ENCODE measurements at places on chromosomes 7 and 10. TPM values are rescaled to one million over a fixed set of nuclear protein-coding genes. Genes with fewer than 3 reads are reported as not detected.
A peak's percentile ranks its signal among the peaks of the same experiment; 100 is the strongest.

DNA sequence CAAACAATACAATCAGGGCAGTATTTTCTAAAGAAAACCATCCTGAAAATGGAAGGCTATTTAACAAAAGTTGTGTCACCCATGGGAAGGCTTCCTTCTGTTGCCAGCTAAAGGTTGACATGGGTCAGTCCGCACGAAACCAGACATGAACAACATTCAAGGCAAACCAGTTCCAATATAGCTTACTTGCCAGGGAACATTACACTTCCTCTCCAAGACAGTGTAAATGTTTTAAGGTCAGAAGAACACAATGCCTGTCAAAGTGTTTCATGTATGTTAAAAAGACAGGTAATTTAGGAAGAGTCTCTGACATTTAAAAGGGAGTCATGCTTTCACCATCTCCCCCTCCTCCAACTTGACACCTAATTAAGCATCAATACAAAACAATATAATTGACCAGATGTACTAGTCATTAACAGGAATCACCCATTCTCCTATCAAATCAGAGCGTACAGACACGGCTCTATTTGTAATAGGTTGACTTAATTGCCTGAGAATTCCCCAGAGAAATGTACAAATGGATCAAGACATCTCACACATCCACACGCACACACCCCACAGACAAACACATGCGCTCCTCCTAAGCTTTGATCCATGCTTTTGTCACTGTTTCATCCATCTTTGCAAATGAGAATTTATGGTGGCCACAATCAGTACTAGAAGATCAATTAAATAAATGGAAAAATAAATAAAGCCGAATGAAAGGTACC is 69.5 kb downstream of the CACNA2D1 start:
- DNase-seq = peak; percentile 64

DNA sequence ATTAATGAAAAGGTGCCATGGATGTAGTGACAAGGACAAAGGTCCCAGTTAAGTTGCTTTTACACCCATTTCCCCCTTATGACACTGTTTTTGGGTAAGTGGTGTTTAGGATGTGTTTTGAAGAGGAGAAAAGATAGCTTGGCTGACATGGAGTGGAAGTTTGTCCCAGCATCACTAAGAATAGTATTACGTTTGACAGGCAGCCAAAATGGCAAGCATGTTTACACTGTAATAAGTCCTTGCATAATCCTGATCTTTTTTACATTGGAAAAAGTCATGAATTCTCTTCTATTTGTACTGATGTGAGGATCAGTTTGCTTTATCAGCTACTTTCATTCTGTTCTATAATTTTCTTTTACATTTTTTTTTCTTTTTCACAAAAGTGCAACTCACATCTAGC is 137.8 kb downstream of the CHRM2 start:
- peak; percentile 82 for DNase-seq

SLC26A3 gene
- polyA plus RNA-seq = 1.4 TPM

MRPS24 gene
- 97.7 TPM for polyA plus RNA-seq

DNA sequence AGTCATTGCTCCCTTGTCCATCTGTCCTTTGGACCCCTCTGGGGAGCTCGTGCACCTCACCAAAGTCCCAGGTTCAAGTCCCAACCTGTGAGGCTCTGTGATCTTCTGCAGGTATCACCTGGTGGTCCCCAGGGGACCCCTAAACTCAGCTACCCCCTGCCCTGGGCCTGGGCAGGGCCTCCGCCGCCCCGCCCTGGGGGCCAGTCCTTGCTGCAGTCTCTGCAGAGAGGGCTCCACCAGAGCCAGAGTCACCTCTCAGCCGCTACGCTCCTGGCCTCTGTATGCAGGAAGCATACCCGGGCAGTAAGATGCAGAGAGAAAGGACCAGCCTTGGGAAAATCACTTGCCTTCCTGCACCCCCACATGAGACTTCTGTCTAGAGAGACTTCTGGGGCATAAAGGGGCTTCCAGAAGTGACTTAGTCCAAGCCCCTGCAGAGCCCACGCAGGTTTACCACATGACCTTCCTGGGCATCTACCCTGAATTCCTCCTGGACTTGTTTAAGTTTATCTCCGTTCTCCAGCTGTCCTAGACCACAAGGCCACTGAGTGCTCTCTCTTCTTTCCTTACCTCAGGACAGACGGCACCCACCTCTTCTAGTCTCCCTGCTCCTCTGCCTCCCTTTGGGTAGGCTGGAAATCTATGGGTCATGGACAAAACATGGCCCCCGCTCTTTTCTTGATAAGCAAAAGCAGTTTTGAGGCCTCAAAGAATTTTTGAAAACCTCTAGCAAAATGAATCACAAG is 21.2 kb downstream of the CALML5 start:
- no peak for DNase-seq

DNA sequence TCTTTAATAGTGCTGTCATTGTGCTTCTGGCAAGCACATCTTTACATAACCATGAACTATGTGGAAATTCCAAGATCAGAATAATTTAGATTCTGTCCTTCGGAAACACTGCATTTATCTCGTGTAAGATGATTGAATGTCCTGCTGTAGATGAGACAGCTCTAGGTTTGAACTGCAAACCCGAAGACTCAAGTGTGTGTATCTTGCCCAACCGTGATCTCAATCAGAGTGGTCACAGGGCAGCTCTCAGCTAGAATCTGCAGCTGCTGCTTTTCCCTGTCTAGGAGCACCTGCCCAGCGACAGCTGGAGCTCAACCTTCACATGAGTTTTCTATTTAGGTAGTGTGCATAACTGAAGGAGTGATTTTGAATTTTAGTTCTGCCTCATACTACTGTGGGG is 17.5 kb upstream of the KIF20B start:
- DNase-seq = peak; percentile 73

GRCh38 chr10:119308551-119309422 is 101.4 kb downstream of the GRK5 start:
- DNase-seq = no peak

GRCh38 chr7:36723951-36724664 is at the start of gene AOAH:
TSS of gene AOAH (minus strand) at chr7:36724494. CDS start at chr7:36724148, 346 bp downstream.
- peak; percentile 68 for DNase-seq

SLC16A9 gene
- 9.4 TPM for polyA plus RNA-seq

CCZ1 gene
- polyA plus RNA-seq = 55.1 TPM

DNA sequence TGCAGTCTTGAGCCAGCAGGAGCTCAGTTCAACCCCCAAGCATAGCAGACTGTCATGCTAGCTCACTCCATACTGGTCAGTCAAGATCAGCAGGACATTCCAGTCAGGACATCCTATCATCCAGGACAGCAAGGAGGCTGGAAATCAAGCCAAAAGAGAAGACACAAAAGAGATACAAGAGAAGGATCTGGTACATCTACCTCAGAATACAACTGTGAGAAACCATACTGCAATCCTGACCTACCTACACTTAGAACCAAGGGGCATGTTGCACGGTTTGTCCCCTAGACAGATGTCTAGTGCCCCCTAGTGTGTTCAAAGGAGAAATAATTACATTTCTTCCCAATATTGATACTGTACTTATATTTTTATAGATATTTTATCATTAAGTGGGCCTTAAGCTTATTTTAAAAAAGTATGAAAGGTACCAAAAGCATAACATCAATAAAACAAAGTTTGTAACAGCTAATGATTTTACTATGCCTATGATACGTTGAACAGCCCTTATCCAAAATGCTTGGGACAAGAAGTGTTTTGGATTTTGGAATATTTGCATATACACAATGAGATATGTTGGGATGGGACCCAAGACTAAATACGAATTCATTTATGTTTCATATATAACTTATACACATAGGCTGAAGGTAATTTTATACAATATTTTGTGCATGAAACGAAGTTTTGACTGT is 26.7 kb downstream of the ERCC6 start:
- peak; percentile 16 for DNase-seq

GRCh38 chr7:75854233-75854632 is 24.6 kb upstream of the RHBDD2 start:
- no peak for DNase-seq

DNAH11 gene
- 0.82 TPM for polyA plus RNA-seq

GRCh38 chr7:143318661-143319060 is 2.8 kb downstream of the CLCN1 start:
- peak; percentile 30 for DNase-seq

DNA sequence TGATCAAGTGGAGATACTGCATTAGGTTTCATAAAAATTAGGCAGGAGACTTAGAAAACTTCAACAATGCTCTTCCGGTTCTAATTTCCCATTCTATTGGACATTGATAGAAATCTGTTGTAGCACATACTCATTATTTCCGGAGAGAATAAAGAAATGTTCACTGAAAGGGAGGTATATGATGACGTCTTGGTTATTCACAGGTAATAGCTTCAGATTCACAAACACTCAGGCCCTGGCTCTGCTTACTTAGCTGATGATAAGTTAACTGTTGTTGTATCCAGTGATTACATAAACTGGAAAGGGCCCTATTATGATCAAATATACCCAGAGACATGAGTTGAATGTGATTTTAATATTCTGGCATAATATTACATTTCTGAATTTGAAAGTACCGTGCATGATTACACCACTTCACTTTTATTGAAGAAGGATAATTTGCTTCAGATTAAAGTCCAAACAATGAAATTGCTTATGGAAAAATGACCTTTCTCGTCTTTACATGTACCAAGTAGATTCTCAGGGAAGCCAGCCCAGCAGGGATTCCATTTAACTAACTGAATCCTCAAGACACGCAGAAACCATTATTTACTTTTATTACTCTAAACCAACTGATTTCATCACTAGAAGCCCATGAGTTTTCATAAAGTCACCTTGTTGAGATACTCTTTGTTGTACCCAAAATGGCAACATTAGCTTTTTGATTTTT is 288.0 kb upstream of the PITRM1 start:
- DNase-seq = no peak

DNA sequence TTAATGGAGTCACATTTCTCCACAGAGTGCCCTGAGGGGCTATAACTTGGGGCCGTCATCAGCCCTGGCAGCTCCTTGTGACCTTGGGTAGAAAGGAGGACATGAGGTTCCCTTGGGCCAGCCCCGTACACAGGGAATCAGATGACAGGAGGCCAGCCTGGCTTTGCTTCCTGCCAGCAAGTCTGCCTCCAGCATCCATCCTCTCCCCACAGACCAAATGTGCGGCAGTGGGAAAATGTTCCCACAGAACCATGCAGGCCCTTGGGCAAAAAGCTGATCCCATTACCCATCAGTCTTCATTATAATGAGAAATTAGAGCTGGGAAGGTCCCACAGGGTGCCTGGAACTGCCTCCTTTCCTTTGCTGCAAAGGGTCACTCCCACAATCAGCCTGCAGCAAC is 908.3 kb downstream of the GRID1 start:
- DNase-seq = no peak

- DNase-seq = peak; percentile 76
Measured at GRCh38 chr7:22723181-22723601, 3.8 kb upstream of the IL6 start.

DNA sequence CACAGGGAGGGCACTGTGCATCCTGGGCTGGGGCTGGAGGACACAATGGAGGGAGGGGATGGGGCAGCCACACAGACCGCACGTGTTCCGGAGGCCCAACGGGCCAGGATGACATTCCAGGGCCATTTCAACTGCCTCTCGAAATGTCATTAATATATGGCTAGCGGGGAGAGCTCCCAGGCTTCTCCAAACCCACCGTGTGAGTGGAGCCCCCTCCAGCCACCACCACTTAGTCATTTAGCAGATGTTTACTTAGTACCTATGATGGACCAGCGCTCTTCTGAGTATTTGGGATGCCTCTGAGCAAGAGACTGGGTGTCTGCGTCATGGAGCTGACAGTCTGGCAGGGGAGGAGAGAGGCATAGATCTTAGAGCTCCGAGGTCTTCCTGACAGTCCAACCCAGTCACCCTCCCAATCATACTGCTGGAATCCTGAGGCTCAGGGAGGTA is 107.3 kb downstream of the ZMIZ1 start:
- DNase-seq = no peak

PTPRZ1 gene
- polyA plus RNA-seq = 18.7 TPM

- DNase-seq = peak; percentile 15
Measured at GRCh38 chr7:36473454-36474282, 84.0 kb downstream of the ANLN start.

DNA sequence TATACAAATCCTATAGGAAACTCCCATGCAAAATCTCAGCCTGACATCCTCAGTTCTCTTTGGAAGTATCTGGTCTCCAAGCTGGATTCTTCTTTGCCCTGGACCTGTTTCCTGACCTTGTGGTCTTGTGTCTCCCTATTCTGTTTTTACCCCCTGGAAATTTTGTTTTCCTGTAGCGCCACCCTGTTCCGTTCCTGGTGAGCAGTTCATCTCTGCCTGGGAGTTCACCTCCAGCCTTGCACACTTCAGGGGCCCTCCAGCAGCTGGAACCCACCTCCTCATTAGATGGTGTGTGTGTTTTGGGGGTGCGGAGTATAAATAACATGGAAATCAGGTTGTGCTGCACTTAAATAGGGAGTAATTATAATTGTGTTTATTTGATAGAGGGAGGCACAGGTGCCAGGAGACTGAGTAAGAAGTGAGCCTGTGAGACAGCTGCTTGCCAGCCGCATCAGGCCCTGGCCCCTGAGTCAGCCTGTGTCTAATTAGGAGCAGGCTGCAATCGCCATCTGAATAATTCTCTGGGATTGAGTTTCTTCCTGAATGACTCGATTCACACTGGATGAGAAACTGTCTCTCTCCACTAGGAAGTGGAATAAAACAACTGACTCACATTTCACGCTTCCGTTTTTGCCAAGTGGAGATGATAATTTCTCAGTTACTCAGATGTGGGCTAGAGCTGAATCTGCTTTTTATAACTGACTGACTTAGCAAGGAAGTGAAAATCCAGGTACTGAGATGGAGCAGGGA is 69.4 kb upstream of the HECTD2 start:
- DNase-seq = peak; percentile 87

DNA sequence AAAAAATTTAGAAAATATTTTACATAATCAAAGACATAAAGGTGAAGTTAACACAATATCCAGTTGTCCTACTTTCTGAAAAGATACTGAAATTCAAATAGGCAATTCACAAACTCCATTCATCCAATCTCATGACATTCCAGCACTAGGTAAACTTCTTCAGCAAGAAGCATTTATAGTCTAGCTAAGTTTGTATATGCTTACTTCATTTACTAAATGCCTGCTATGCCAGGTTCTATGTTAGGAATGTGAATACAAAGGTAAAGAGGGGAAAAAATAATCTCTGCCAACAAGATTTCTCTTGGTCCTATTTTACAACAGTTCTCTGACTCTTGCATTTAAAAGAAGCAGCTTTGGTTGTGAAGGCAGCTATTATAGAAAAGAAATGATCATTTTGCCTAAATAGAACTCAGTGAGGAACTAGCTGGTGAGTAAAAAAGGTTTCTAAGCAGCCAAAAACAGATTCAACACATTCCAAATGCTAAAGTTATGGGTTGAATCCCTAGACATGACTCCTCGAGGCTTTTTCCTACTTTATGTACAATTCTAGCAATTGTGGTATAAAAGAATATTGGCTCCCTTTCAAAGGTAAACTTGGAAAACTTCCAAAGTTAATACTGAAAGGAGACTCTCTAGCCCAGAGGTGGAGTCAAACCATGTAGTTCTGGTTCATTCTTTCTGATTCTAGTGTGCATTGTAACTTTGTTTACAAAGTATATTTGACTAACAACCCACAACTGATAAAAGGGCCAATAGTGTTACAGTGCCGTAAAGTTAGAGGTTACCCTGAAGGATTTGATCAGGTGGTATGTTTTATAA is 30.9 kb upstream of the KLHL7 start:
- peak; percentile 29 for DNase-seq

CNOT4 gene
- polyA plus RNA-seq = 23.3 TPM

Measured in muscle of leg (tissue), 16 donors.